ENCODE measurements at places on chromosomes 6 and 20. TPM values are rescaled to one million over a fixed set of nuclear protein-coding genes. Genes with fewer than 3 reads are reported as not detected.

Gene CSNK2A1
- 90.9 TPM for total RNA-seq

GRCh38 chr6:43621836-43622180, 7.3 kb downstream of the GTPBP2 start:
- DNase-seq, result no peak

DNA sequence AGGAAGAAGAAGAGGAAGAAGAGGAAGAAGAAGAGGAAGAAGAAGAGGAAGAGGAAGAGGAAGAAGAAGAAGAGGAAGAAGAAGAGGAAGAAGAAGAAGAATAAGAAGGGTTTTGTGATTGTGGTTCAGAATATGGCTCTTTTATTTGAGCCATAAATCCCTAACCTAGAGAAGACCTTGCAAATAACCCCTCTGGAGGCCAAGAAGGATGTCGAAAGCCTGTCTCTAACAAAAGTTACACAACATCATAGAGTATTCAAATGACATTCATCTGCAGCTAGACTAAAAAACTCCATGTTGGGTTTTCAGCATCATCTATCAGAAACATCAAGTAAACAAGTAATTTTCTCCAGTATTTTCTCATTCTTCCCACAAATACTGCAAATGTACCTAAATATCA, 100.9 kb downstream of the RNASET2 start:
- DNase-seq, result no peak

DNA sequence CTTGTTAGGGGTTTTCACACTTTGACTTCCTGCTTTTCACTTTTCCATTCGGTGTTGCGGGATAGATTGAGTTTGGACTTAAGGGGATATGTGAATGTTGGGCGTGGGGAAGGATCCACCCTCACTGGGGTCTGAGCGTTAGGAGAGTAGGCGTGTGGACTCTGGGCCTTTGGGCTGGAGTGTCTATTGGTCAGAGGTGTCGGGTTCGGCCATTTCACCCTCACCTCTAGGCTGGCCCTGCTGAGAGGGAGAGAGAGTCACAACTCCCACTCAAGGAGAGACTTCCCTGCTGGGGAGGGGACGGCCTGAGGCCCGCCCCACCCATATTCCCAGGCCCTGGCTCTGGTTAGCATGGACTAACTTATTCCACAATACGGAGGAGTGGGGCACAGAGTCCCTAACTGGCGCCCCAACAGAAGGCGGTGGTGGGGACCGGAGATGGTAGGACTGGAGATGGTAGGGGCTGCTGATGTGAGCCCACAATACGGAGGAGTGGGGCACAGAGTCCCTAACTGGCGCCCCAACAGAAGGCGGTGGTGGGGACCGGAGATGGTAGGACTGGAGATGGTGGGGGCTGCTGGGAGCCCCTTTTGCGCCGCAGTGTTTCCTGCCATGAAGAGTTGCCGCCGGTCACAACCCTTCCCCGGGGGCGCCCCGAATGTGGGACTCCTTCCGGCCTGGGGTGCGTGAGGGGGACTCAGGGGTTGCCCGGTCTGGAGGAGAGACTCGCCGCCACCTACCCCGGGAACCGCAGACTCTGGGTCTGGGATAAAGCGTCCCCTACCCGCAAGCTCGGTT, 1.4 kb upstream of the PTPRA start:
- no peak for DNase-seq
